ENCODE measurements at places on chromosomes 11 and 22. TPM values are rescaled to one million over a fixed set of nuclear protein-coding genes. Genes with fewer than 3 reads are reported as not detected.

- H3K4me3 ChIP-seq = no peak overlapping the region
- DNase-seq = no peak
- no peaks in the 10 kb centered on the region for H3K27me3 ChIP-seq
- no peaks in the 10 kb centered on the region for H3K36me3 ChIP-seq
- no peaks in the 10 kb centered on the region for H3K4me1 ChIP-seq
Observed at GRCh38 chr11:81359476-81359875, 1374.2 kb downstream of the FAM181B start.

DNA sequence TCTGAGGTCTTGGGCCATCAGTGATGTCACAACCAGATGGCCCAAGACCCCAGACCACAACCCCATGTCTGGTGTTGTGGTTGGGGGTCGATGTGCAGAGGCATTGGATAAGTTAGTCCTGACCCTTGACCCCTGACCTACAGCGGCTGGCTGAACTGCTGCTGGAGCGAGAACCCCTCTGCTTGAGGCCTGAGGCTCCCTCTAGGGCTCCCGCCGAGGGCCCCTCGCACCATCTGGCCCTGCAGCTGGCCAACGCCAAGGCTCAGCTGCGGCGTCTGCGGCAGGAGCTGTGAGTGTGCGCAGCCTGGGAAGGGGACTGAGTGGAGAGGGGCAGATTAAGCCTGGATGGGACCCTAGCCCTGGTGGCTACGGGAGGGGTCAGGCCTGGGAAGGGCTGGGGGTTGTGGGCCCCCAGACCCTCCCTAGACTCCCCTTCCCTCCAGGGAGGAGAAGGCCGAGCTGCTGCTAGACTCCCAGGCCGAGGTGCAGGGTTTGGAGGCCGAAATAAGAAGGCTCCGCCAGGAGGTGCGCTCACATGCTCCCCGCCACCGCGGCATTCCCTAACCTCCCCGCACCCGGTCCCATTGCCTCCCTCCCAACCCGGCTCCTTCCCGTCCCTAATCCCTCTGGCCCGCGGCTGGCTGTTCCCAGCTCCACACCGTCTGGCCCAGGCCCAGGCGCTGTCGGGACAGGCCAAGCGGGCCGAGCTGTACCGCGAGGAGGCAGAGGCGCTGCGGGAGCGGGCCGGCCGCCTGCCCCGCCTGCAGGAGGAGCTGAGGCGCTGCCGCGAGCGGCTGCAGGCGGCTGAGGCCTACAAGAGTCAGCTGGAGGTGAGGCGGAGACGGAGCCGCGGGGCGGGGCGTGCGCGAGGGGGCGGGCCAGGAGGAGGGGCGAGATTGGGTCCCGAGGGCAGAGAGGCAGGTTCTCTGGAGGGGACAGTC, 2.1 kb downstream of the CCDC88B start:
- peak; percentile 97 for DNase-seq
- H3K4me1 ChIP-seq = peaks cover 22% of the 10 kb centered on the region
- H3K36me3 ChIP-seq = peaks cover 51% of the 10 kb centered on the region
- H3K4me3 ChIP-seq = peak overlapping the region; percentile 28
- H3K27me3 ChIP-seq = no peaks in the 10 kb centered on the region

DNA sequence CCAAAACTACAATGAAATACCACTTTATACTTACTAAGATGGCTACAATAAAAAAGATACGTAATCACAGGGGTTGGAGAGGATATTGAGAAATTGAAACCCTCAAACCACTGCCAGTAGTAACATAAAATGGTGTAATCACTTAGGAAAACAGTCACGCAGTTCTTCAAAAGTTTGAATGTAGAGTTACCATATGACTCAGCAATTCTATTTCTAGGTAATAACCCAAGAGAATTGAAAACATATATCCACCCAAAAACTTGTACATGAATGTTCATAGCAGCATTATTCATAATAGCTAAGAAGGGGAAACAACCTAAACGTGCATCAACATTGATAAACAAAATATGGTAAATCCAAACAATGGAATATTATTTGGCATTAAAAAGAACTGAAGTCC, 24.4 kb upstream of the PSMA1 start:
- no peak overlapping the region for H3K4me3 ChIP-seq
- no peaks in the 10 kb centered on the region for H3K27me3 ChIP-seq
- H3K4me1 ChIP-seq = peaks cover 15% of the 10 kb centered on the region
- DNase-seq = no peak
- H3K27ac ChIP-seq = peak overlapping the region; percentile 51

DNA sequence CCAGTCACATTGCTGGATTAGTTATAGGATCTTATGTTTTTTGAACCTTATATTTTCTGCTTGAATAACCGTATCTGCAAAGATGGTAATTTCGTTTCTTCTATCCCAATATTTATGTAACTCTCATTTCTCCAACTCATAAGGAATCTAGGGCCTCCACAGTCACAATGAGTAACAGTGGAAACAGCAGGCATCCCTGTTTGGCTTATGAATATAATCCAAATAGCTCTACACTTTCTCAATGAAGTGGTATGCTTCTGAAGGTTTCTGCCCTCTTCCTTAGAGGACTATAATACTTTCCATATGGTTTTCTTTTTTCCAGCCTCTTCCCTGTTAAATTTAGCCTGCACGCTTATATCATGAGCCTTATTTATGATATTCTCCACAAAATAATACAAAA, 16.5 kb downstream of the ATP6V1E1 start:
- peaks cover 6% of the 10 kb centered on the region for H3K4me1 ChIP-seq
- DNase-seq = no peak
- H3K4me3 ChIP-seq = no peak overlapping the region
- peaks cover 72% of the 10 kb centered on the region for H3K36me3 ChIP-seq
- H3K27ac ChIP-seq = no peak overlapping the region

- H3K36me3 ChIP-seq = no peaks in the 10 kb centered on the region
- H3K4me3 ChIP-seq = no peak overlapping the region
- H3K4me1 ChIP-seq = no peaks in the 10 kb centered on the region
- no peaks in the 10 kb centered on the region for H3K27me3 ChIP-seq
Observed at GRCh38 chr11:18749681-18750319, 23.8 kb upstream of the IGSF22 start.

GRCh38 chr11:24617856-24618255, 121.0 kb downstream of the LUZP2 start:
- no peaks in the 10 kb centered on the region for H3K27me3 ChIP-seq
- H3K4me1 ChIP-seq = no peaks in the 10 kb centered on the region
- H3K4me3 ChIP-seq = no peak overlapping the region
- no peak overlapping the region for H3K27ac ChIP-seq

DNA sequence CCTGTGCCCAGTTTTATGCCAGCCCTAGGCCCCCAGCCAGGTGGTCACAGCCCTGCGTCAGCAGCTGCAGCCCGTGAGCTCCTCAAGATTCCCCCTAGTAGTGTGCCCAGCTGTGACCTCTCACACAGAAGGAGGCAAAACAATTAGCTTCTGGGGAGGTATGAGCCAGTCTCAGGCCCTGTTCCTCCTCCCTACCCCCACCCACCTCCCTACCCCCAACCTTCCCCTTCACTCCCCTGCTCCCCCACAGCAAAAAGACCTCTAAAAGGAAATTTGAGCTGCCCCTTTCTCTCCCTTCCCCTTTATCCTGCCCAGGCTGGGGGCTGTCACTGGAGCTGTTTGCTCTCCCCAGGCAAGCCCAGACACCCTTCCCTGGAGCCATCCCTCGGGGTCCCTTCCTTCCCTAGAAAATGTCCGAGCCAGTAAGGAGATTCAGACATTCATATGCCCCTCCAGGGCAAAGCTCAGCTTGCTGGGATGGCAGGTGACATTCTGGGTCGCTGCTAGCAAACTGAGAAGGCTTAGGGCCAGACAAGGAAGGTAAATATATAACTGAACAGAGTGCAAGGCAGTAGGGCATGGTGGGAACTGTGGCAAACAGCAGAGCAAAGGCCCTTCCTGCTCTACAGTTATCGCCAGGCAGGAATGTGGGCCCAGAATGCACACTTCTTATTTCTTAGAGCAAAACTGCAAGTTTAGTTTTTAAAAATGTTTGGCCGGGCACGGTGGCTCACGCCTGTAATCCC, 300.2 kb downstream of the MN1 start:
- DNase-seq = no peak
- H3K4me1 ChIP-seq = no peaks in the 10 kb centered on the region
- no peaks in the 10 kb centered on the region for H3K27me3 ChIP-seq

- DNase-seq = no peak
- H3K4me3 ChIP-seq = no peak overlapping the region
- no peaks in the 10 kb centered on the region for H3K27me3 ChIP-seq
- H3K27ac ChIP-seq = no peak overlapping the region
Observed at GRCh38 chr11:86175191-86175590, 69.4 kb upstream of the EED start.

GRCh38 chr11:88363648-88364065, 26.1 kb upstream of the CTSC start:
- no peaks in the 10 kb centered on the region for H3K27me3 ChIP-seq
- H3K4me1 ChIP-seq = no peaks in the 10 kb centered on the region
- no peaks in the 10 kb centered on the region for H3K36me3 ChIP-seq
- no peak overlapping the region for H3K27ac ChIP-seq

DNA sequence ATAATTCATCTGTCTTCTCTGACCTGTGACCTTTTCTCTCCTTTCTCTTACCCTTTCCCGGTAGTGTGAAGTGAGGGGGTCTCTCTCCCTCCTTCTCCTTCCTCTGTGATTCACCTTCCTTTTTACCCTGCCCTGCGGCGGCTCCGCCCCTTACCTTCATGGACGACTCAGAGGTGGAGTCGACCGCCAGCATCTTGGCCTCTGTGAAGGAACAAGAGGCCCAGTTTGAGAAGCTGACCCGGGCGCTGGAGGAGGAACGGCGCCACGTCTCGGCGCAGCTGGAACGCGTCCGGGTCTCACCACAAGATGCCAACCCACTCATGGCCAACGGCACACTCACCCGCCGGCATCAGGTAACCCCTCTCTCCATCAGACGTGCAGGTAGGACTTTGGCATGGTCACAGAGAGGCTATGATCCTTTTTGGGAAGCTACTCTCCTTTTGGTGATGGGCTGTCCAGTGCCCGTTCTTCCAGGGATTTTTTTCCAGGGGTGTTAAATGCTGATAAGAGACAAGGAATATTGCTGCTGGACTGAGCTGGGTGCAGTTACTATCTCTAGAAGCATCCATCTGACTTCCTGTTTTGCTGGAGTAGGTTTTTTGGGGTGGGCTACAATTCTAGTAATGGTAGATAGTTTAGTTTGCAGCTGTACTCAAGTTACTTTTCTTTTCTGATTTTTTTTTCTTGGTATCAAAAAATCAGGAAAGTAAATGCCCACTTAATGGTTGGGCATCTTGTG, 29.9 kb downstream of the CTNND1 start:
- no peaks in the 10 kb centered on the region for H3K27me3 ChIP-seq
- peak; percentile 82 for DNase-seq
- peak overlapping the region; percentile 82 for H3K27ac ChIP-seq
- H3K4me1 ChIP-seq = peaks cover 94% of the 10 kb centered on the region
- H3K4me3 ChIP-seq = no peak overlapping the region

DNA sequence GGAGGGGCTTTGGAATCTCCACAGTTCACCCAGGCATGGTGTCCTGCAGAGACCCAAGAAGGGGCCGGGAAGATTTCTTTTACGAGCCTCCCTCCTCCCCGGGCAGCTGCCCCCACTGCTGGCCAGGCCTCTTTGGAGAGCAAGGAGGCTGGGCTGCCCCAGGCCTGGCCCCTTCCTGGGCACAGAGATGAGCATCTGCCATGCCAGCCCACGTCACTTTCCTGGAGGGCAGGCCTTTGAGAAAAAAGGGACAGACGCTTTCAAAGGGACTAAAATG, 60.5 kb upstream of the FGF3 start:
- H3K27me3 ChIP-seq = peaks cover 6% of the 10 kb centered on the region
- H3K4me1 ChIP-seq = no peaks in the 10 kb centered on the region
- no peaks in the 10 kb centered on the region for H3K36me3 ChIP-seq
- H3K4me3 ChIP-seq = no peak overlapping the region
- peak; percentile 21 for DNase-seq

GRCh38 chr22:47816863-47817210, 1054.4 kb downstream of the TBC1D22A start:
- H3K4me1 ChIP-seq = no peaks in the 10 kb centered on the region
- H3K36me3 ChIP-seq = no peaks in the 10 kb centered on the region
- no peak overlapping the region for H3K27ac ChIP-seq
- DNase-seq = no peak
- H3K4me3 ChIP-seq = no peak overlapping the region

HTR3A gene
- 0.44 TPM for total RNA-seq

MPST gene
- total RNA-seq = 13.9 TPM

H19 gene
- 52.8 TPM for total RNA-seq

GRAP2 gene
- total RNA-seq = 28.7 TPM

PLEKHA7 gene
- total RNA-seq = 8.7 TPM

IGSF9B gene
- 11.2 TPM for total RNA-seq

MISFA gene
- total RNA-seq = 1.8 TPM

Measured in spleen (tissue), 13 donors.